ENCODE measurements at places on chromosomes 16 and 17.

DNA sequence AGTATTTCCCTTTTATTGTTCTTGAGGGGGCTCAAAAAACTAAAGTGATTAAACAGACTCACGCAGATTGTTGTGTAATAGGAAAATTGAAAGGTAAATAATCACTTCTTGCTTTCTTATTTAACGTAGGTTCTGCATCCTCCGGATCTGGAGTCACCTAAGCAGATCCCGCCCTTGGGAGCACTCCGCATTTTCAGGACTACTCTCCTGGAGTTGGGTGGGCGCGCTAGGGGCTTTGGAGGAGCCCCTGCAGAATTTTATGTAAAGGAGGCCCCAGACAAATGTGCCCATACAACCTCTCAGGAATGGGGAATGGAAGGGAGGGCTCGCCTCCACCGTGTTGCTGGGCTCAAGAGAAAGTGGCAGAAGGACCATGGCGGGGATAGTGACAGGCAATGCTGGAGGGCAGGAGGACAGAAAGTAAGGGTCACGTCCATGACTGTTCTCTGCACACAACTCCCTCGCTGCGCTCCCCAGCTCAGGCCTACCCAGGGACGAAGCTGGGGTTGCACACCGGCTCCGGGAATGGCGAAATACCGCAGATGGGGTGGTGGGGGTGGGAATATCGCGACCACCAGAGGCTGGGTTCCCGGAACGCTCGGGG lies 8.3 kb downstream of the MT2A start:
- no peak for DNase-seq

GRCh38 chr17:33520426-33521330 lies 227.6 kb upstream of the ASIC2 start:
- DNase-seq, result no peak

DNA sequence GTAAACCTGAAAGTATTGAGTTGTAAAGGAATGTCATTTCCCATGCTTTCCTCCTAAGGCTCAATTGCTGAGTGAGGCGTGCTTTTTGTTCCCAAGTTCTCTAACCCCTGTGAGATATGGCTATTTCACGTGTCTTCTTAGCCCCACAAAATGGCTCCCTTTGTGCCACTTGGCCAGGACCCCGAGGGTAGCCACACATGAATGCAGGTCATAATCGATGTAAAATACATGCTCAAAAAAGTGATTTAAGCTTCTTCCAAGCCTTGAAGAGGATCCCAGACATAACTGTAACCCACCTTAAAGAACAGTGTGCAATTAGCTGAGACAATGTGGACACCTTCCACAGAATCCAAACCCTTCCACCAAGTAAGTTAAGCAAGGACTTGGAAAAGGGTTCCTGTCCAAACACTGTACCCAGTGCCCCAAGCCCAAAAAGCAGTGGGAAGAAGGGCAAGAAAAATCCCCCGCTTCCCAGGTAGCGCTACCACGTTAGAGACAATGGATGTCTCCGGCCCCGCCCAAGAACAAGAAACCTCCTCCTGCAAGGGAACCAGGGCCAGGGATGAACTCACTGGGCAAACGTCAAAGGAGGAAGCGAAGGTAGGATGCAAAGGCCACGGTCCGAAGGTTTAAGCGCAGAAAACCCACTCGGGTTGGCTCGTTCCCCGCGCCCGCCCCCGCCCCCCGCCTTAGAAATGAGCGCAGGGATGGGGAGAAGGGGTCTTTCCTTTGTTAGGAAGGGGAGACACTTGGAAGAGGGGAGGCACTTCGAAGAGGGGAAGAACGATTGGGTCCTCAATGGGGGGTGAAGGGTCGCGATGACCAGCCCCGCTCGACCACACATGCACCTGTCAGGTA lies 1.2 kb downstream of the JPT1 start:
- no peak for DNase-seq

DNA sequence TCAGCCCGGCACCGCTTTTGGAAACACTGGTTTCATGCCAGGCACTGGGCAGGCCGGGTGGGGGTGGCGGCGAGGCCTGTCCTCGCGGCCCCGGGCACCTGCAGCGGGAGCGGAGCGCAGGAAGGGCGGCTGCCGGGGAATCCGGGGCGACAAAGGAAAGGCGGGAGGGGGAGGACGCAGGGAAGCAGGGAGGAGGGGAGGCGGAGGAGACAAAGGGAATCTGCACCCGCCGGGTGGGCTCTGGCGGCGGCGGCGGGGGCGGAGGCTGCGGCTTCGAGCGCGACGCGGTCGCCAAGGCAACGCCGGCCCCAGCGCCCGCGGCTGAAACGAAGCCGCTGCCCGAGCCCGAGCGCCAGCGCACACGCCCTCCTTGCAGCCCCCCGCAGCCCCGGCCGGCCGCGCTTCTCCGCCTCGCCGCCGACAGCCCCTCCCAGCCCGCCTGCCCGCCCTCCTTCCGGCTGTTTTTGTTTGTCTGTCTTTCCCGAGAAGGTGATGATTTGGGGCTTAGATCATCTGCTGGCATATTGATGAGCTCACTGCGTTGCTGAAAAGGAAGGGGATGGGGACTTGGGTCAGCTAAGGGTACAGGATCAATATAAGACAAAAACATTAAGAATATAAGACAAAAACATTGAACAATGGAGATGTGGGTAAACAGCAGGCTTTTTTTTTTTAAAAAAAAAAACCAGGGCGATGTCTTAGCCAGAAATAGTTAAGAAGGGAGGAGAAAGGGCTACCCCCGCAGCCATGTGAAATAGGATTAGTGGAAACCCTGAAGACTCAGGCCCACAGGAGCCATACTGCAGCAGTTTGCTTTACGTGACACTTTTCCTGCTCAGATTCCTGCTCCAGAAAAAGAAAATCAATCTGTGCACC lies 32.7 kb downstream of the CDK5R1 start:
- DNase-seq, result no peak

DNA sequence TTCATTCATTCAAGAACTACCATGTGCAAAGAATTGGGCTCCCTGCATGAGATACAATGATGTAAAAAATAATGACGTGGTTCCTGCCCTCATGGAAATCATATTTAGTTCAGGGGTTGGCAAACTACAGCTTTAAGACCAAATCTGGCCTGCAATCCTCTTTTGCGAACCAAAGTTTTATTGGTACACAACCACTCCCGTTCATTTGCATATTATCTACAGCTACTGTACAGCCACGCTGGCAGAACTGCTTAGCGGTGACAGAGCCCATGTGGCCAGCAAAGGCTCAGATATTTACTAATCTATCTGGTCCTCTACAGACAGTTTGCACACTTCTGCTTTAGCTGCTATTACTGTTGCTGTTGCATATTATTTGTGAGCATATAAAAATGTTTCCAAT lies 167.7 kb downstream of the XYLT1 start:
- DNase-seq, result no peak

- no peak for DNase-seq
Observed at GRCh38 chr17:44781551-44782325, 22.9 kb downstream of the ADAM11 start.

- no peak for DNase-seq
Observed at GRCh38 chr16:90077757-90078578, 837 bp upstream of the PRDM7 start.

DNA sequence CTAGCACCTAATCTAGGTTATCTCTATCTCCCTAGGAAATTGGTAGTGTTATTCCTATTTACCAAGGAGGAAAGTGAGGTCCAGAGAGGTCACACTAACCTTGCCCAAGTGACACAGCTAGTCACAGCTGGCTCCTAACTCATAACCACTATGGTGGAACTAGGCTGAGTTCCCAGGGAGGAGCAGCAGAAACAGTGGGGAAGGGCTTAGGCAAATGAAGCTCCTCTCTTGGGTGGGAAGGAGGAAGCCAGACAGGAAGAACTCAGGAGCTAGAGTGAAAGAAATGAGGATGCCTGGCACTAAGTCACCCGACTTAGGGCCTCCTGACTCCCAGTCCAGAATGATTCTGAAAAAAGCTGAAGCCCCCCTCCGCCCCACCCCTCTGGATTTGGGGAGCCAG lies 34.5 kb downstream of the PSME3IP1 start:
- no peak for DNase-seq

DNA sequence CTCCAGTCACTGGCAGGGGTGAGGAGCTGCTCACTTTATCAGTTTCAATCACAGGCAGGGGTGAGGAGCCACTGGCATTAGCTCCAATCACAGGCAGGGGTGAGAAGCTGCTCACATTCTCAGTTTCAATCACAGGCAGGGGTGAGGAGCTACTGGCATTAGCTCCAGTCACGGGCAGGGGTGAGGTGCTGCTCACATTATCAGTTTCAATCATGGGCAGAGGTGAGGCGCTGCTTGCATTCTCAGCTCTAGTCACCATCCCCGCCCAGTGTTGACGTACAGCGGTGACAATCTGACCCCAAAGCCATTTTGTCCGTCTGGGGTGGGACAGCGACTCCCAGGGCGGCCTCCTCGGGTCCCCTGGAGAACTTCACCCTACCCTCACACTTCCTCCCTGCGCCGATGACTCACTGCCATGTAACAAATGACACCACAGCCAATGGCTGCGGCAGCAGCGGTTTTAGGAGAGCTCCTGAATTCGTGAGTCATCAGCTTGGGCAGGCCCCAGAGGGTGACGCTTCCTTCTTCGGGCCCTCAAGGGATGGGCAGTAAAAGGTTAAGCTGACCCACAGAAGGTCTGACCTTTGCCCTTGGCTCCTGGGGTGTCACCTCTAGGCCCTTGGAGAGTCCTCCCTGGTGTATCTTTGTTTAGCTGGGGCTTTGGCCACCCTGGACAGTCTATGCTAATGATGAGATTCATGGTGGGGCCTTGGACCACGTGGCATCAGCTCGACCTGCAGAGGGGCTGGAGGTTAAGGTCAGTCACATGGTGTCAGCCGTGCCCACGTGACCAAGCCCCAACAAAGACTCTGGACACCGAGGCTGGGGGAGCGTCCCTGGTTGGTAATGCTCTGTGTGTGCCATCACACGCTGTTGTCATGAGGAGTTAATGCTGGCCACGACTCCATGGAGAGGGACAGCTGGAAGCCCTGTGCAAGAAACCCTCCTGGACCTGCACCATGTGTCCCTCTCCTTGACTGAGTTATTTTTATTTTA lies 171.7 kb downstream of the C16orf95 start:
- DNase-seq, result no peak

DNA sequence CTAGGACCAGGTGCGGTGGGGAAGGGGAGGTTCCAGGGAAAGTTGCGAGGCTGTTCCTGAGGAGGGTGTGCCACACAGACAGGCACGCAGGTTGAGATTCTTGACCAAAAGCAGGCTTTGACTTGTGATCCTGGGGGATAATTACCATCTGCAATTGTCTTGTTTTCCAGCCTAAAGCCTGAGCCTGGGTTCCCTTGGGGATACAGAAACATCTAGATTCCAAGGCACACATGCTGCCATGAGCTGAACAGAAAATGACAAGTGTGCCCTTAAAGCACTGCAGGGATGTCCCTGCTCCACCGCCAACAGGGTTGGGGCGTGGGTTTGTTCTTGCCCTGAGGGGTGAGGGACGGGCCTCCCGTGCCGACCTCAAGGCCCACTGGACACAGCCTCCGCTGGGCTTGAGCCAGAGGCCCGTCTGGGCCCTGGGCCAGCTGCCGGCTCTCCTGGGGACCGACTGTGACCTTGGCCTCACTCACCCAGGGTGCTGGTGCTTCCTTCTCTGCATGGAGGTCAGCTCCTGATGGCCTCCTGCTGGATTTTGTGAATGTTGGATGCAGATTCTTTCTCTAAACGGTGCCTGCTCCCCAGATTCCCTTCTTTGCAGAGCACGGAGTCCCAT lies 14.0 kb downstream of the CA5A start:
- DNase-seq, result no peak

- no peak for DNase-seq
Observed at GRCh38 chr17:40158438-40159013, 18.2 kb downstream of the CASC3 start.

GRCh38 chr16:67842509-67843342 lies 606 bp downstream of the THAP11 start:
- DNase-seq, result no peak

- DNase-seq, result no peak
Observed at GRCh38 chr17:72063262-72063661, 57.6 kb upstream of the SOX9 start.

DNA sequence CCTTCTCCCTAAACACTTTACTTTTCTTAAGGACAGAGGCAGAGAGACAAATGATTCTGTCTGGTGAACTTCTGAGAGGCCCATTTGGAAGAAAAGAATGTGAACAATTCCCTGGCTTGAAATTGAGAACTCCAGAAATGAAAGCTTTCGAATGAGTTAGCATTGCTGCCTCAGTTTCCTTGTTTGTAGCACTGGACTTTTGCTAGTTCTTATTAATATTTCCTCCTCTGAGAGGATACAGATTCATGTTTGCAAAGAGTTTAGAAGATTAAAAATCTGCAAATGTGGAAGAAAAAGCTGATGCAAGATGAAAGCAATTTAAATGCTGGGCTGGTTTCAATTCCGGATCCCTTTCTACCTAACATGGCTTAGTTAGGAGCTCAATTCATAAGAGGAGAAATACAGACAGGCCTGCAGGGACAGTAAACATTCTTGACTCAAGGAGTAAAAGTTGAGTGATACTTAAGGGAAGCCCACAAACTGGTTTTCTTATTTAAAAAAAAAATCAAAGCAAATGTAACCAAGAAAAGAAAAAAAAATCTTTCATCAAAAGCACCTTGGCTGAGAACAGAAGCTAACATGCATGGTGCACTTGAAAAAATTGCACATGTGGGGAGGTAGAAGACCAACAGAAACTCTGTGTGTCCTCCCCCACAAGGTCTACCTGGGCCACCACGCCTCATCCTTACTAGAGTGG lies 27.1 kb downstream of the HNF1B start:
- DNase-seq, result no peak

DNA sequence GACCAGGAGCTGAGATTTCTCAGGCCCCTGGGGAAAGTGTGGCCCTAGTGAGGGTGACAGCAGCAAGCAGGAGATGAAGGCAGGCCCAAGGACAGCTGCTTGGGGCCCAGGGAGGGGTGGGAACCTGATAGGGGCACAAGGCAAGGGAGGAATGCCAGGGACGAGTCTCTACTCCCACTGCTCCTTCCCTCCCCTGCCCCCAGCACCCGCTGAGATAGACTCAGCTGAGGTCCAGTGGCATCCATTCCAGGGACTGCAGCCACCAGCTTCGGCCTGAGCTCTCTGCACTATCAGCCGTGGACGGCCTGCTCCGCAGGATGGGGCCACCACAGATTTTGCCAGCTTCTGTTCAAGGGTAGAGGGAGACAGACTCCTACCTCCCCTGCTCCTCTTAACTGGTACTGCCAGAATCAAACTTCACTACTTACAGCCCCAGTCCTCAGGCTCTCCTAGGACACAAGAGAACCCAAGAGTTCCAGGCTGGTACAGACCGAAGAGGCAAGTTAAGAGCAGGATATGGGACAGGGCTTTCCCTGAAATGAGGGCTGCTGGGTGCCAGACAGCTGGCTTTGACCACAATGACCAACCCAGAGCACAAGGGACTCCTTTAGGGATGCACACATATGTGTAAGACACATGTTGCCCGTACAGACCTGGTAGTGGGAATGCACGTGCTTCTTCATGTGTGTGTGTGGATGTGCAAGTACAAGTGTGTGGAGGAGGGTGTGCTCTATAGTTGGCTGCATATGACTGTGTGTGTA lies 5.5 kb downstream of the CACNB1 start:
- no peak for DNase-seq

DNA sequence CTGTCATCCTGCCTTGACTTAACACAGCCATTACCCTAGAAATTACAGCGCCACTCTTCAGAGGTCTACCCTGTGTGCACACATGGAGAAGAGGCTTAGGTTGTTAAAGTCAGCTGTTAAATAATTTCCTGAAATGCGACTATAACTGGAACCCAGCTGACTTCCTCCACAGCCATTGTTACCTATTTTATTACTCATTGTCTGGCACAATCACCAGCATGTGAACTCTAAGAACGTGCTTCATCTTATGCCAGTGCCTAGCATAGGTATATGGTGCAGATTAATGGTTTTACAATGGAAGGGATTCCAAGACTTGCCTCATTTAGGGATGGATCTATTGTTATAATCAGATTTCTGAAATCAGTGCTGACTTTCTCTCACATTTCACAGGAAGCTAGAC lies 11.9 kb downstream of the RDM1 start:
- DNase-seq, result no peak

- no peak for DNase-seq
Observed at GRCh38 chr17:77697480-77698400, 260.8 kb upstream of the TNRC6C start.

All from kidney epithelial cell (primary cell).